ENCODE measurements at places on chromosomes 2 and 18.

GRCh38 chr2:200756618-200757321 is 54.9 kb upstream of the BZW1 start:
- no peak for DNase-seq

GRCh38 chr2:242031481-242032019 is 162.0 kb downstream of the RTP5 start:
- DNase-seq: no peak

- DNase-seq: no peak
Measured at GRCh38 chr2:189851174-189851826, 67.0 kb downstream of the PMS1 start.

- no peak for DNase-seq
Measured at GRCh38 chr2:126890551-126891450, 7.9 kb upstream of the TEX51 start.

DNA sequence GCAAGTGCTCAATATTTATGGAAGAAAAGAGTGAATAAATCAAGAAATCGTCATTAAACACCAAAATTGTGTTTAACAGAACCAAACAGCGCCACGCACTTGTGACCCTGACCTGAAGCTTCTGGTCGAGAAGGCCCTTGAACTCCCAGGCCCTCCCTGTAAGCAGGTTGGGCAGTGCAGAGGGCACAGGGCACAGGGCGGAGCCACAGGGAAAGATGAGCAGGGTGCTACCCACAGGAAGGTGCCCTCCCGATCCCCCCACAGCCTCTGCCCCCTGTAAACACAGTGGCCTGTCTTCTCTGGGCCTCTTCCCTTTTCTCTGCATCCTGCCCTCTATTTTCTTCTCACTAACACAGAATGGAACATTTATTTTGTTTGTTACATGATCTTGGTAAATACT is 16.9 kb upstream of the TUBB6 start:
- DNase-seq: no peak

DNA sequence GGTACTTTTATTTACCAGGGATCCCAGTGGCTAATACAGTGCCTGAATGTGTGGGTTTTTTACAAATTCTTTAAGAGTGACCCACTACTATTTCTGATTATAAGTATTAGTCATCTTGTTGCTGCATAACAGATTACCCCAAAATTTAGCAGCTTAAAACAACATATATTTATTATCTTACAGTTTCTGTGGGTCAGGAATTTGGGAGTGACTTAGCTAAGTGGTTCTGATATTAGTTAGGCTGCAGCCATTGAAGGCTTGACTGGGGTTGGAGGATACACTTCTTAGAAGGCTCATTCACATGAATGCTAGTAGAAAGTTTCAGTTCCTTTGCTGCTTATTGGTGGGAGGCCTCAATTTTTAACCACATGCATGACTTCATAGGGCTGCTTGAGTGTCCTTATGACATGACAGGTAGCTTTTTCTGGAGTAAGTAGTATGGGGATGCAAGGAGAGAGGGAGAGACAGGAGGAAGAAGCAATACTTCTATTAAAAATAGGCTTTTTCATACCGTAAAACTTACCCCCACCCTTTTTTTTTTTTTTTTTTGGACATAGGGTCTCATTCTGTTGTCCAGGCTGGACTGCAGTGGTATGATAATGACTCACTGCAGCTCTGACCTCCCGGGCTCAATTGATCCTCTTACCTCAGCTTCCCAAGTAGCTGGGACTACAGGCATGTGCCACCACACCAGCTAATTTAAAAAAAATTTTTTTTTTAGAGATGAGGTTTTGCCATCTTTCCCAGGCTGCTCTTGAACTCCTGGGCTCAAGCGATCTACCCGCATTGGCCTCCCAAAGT is 13.3 kb upstream of the POLE4 start:
- DNase-seq: no peak

- DNase-seq: no peak
Measured at GRCh38 chr2:174535757-174536703, 49.2 kb upstream of the GPR155 start.

- DNase-seq: peak; percentile 54
Measured at GRCh38 chr2:232523682-232524597, 2.0 kb upstream of the CHRND start.

- DNase-seq: no peak
Measured at GRCh38 chr2:217309056-217309455, 449.2 kb upstream of the TNP1 start.

DNA sequence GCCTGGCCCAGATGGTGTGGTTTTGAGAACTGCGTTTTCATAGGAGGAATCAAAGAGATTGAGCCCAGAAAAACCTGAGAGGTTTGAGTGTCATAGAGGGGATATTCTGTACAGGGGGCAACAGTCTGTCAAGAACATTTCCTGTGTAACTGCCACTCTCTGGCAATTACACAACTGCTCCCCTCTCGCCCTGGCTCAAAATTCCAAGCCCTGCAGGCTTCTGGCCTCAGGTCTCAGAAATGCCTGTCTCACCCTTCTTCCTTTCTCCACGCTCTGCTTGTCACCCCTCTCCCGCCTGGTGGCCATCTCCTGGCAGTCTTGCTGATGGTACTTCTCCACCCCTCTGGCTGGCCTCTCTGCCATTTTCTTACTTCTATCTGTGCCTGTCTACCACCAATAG is 4.0 kb downstream of the VAMP5 start:
- DNase-seq: no peak

GRCh38 chr2:127080226-127080937 is 26.6 kb downstream of the BIN1 start:
- DNase-seq: no peak

GRCh38 chr2:56185101-56185581 is 1.4 kb downstream of the CCDC85A start:
- DNase-seq: peak; percentile 15

GRCh38 chr2:189870381-189871085 is 86.3 kb downstream of the PMS1 start:
- DNase-seq: no peak

- no peak for DNase-seq
Measured at GRCh38 chr2:215486291-215487001, 50.6 kb upstream of the FN1 start.

DNA sequence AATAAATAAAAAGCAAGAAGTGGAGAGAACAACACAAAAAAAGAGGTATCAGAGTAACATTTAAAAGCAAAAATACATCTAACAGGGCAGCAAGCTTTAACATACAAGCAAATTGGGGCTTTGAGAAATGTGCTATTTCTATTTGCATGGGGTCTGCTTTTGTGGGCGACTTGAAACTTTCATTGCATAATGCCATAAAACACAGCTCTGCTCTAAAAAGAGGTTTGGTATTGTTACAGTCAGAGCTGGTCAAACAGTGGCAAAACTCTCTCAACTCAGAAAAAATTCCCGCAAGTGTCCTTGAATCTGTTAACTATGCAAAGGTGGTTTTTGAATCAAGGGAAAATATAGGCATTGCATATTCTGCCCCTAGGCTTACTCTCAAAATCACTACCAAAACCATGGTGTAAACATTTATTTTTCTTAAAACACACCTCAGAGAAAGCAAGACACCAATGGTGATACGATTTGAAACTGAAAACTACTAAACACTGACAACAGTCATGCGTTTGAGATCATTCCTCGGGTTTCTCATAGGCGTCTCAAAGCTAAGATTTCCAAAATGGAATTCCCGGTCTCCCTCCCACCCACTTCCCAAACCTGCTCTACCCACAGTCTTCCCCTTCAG is 45.5 kb downstream of the RNF152 start:
- DNase-seq: no peak

DNA sequence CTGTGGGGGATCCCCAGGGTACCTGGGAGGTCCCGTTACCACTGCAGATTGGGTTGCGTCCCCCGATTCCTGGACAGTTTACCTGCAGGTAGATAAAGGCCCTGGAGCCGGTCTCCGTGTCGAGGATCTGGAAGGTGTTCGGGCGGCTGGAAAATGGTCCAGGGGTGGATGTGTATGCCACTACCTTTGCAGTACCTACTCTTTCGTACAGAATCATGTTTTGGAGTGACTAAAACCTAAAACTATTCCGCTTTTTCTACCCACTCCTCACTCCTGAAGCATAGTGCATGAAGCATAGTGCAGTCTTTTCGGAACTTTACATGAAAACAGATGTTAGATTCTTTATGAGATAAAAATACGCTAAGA is 418 bp downstream of the WDR75 start:
- no peak for DNase-seq

DNA sequence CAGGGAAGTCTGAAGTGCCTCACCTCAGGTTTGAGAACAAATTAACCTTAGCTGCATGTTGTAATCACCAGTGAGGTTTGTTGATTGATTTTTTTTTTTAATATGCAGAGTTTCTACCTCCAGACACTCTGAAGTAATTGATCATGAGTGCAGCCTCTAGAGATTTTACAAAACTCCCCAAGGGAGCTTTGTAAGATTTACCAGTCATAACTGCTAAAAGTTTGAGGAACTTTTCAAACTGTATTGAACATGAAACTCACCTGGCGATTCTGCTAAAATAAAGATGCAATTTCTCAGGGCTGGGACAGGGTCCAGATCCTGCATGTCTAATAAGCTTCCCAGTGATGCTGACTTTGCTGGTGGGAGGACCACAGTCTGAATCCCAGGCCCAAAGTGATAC is 339.6 kb upstream of the DCC start:
- no peak for DNase-seq

GRCh38 chr2:86147793-86148192 is 41.8 kb downstream of the PTCD3 start:
- no peak for DNase-seq

DNA sequence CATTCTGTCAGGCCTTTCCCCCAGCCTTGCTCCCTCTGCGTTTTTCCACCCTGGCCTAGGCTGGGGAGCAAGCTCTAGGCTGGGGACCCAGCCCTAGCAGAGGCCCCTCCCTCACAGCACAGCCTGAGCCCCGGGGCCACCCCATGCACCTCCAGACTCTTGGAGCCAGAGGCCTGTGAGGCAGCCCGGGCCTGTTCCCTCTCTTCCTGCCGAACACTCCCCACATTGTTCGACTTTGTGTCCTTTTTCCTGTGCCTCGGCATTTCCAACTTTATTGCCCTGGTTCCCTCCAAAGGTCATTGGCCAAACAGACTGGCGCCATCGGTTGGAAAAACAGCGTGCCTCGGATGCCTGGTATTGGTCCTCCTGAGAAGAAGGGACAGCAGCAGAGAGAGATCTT is 79.7 kb downstream of the HS1BP3 start:
- no peak for DNase-seq

- no peak for DNase-seq
Measured at GRCh38 chr18:6785001-6785400, 55.5 kb downstream of the ARHGAP28 start.

DNA sequence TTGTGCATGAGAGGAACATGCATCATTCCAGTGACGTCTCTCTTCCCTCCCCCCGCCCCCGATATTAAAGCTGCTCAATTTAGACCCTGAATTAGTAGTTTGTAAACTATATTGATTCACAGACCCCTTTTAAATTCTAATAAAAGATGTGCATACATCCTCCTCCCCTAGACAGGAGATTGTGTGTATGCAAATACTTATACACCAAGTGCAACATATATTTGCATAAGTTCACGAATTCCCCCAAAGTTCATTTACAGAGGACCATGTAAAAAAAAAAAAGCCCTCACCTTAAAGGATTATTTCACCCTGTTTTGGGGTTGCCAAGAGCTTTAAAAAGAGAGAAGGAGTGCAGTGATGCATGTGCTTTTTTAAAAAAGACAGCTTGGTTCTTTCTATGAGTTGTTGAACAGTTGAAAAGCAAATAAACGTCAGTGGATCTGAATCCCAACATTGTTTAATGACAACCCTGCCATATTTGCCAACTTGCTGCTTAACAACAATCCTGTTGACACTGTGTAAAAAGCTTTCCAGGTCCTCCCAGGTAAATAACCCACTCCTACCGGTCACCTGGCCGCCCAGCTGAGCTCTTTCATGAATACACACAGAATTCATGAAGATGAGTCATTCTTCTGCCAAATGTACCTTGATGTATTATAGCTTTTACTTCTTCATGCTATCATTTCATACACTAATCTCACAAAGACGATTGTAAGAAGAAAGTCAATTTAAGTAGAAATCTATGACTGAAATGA is 211.5 kb downstream of the IKZF2 start:
- no peak for DNase-seq

GRCh38 chr2:46569061-46569560 is 89.7 kb downstream of the TMEM247 start:
- peak; percentile 54 for DNase-seq

GRCh38 chr2:64263315-64263714 is 119.1 kb upstream of the PELI1 start:
- DNase-seq: peak; percentile 63

DNA sequence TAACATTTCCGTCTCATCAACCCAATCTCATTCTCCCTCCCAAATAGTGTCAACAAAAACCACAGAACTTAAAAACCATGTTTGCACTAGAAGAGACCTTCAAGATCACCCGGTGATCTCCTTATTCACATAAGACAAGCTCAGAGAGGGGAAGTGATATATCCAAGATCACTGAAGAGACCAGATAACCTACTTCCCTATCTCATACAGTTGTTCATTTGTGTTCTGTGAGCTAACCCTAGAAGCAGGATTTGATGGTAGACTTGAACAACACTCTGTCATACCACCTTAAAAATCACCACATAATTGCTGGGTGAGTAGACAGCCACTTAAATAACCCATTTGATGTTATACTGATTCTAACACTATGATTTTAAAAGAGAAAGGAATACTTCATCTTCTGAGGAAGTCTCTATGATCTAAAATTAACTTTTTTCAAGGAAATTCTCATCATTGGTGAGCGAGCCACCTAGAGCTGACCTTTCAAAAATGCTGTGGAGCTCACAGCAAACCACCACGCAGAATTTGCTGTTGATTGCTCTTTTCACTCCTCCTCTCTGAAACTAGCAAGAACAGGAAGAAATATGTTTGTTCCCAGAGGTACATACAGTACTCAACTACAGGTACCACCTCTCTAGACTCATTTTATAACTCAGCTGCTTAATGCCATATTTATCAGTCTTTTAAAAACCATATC is 15.1 kb downstream of the AAK1 start:
- no peak for DNase-seq

- no peak for DNase-seq
Measured at GRCh38 chr2:8462280-8462679, 219.6 kb upstream of the ID2 start.

DNA sequence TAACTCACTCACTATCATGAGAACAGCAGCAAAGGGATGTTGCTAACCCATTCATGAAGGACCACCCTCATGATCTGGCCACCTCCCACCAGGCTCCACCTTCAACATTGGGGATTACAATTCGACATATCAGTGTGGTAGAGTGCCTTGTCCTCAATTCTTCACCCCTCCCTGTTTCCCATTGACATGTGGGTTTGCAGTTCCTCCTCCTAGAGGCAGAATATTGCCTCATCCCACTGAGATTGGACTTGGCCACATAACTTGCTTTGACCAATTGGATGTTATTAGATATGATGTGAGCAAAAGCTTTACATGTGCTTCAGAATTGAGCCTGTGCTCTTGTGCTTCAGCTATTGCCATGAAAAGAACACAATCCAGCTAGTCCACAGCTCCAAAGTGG is 217.0 kb upstream of the CXCR4 start:
- DNase-seq: no peak

- no peak for DNase-seq
Measured at GRCh38 chr18:48788373-48788772, 162.4 kb downstream of the SMAD7 start.

Measured in hindlimb muscle (tissue), 1 donor.